ENCODE measurements at places on chromosomes 2 and 18. TPM values are rescaled to one million over a fixed set of nuclear protein-coding genes. Genes with fewer than 3 reads are reported as not detected.

Gene ANKRD30B
- polyA plus RNA-seq: not detected

Gene SERPINB13
- polyA plus RNA-seq: not detected

Gene LMAN1
- 9.9 TPM for polyA plus RNA-seq

Gene HOXD8
- polyA plus RNA-seq: 0.87 TPM

Gene STARD6
- not detected for polyA plus RNA-seq

Gene CDH20
- polyA plus RNA-seq: not detected

Gene RGPD3
- 0.08 TPM for polyA plus RNA-seq

Gene CPLX4
- polyA plus RNA-seq: not detected

Gene RANBP2
- 9.2 TPM for polyA plus RNA-seq

Gene ST8SIA5
- polyA plus RNA-seq: 1.4 TPM

Gene ODC1
- 51.8 TPM for polyA plus RNA-seq

Gene GAD1
- 0.81 TPM for polyA plus RNA-seq

Gene DSG1
- not detected for polyA plus RNA-seq

Gene C1QL2
- not detected for polyA plus RNA-seq

Gene PCARE
- polyA plus RNA-seq: 0.06 TPM

Gene GALR1
- not detected for polyA plus RNA-seq

Gene TMEM214
- 28.1 TPM for polyA plus RNA-seq

Gene FBXO15
- 0.62 TPM for polyA plus RNA-seq

Gene WNT10A
- polyA plus RNA-seq: 6.7 TPM

Gene FOXI3
- polyA plus RNA-seq: not detected

Gene UBXN2A
- polyA plus RNA-seq: 6.4 TPM

Gene CCDC102B
- 22.1 TPM for polyA plus RNA-seq

Gene COLEC12
- polyA plus RNA-seq: 2.1 TPM

Gene CCDC74A
- 7.3 TPM for polyA plus RNA-seq

Gene SMYD1
- 0.15 TPM for polyA plus RNA-seq

Gene SGPP2
- 3.9 TPM for polyA plus RNA-seq

Gene DNMT3A
- 10.1 TPM for polyA plus RNA-seq

Gene ZNF804A
- polyA plus RNA-seq: 0.15 TPM
